ENCODE measurements at places on chromosomes 4 and X.

GRCh38 chrX:150482537-150483206 lies 85.7 kb upstream of the MTM1 start:
- no peak for DNase-seq

DNA sequence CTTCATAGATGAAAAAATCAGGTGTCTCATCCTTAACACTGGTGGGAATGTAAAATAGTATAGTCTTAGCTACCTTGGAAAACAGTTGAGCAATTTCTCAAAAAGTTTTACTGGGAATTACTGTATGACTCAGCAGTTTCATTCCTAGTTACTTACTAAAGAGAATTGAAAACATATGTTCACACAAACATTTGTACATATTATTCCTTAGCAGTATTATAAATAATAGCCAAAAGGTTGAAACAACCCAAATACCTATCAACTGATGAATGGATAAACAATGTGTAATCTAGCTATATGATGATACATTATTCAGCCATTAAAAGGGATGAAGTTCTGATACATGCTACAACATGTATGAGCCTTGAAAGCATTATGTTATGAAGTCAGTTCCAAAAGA lies 41.7 kb downstream of the RBM46 start:
- no peak for DNase-seq

- DNase-seq: no peak
Observed at GRCh38 chr4:28518561-28519165, 1658.0 kb downstream of the STIM2 start.

GRCh38 chr4:76607846-76608245 lies 172.8 kb downstream of the SHROOM3 start:
- no peak for DNase-seq

- no peak for DNase-seq
Observed at GRCh38 chr4:57190601-57191481, 80.7 kb upstream of the IGFBP7 start.

DNA sequence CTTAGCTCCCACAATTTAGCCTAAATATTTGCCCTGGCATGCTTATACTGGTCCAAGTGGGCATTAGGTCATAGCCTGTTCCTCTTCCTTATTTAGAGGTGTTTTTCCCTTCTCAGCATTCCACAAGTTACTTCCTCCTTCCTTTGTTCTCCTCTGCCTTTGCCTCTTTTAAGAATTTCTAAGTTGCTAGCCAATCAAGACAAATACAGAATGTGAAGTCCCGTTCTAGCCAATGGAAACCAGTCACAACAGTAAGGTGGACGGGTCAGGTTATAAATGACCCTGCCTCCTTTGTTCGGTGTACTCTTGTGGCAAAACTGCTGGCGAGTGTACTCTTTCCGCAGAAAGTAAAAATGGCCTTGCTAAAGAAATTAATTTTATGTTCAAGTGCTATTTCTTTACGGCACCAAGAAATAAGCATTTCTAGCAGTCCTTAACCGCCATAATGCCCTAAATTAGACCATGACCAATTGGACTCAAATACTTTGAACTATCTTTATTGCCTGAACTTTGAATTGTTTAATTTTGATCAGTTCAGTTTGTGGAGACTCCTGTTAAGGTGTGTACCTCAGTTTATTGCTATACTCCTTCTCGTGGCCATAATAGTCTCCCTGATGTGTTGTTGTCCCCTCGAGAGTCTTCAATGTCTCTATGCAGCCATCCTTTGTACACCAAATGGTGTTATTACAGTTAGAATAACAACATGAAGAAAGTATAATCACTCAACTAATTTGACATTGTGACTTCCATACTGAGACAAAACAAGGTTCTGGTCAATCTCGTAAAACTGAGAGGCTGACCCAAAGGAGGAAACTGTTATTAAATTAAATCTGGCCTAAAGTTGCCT lies 1.6 kb upstream of the HADH start:
- no peak for DNase-seq

DNA sequence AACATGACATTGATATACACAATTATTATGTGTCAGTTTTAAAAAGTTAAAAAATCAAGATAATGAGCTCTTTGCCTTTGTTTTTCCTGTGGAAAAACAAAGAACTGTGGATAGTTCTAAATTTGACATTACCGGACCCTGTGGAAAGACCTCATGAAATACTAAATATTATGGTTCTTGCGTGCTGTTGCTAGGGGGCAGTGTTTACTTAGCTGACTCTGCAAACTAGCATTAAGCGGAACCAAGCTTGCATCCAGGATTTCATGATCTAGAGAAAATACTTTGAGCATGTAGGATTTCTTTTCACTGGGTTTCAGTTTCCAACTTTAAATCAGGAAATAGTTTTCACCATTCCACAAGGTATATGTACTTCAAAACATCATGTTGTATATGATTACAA lies 33.6 kb downstream of the CLCN4 start:
- peak; percentile 64 for DNase-seq

GRCh38 chrX:97050392-97050791 lies 166.7 kb downstream of the RPA4 start:
- DNase-seq: no peak

- no peak for DNase-seq
Observed at GRCh38 chr4:16785793-16786527, 112.5 kb downstream of the LDB2 start.

DNA sequence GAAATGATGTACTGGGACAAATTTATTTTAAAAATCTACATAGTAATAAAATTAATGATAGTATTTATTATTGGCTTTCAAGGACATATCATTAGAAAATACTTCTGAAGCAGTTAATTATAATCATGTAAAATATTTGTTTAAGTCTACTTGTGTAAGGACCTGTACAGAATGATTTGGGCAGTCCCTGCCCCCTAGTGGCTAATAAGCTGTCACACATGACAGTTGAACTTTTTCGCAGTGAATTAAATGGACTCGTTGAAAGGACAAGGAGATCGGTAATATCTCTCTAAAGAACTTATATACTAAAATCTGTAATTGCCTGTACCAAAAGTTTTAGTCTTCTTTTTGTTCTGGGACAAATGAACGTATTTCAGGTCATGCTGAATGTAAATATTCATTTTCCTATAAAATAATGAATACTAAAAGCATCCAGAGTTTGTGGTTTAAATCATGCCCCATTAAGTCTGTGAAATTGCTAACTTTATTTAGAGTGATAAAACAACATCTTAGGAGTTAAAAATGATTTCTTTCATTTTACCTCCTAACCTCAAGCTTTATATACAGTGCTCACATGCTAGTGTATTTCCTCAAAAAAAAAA lies 13.6 kb downstream of the EXOC1 start:
- peak; percentile 64 for DNase-seq

DNA sequence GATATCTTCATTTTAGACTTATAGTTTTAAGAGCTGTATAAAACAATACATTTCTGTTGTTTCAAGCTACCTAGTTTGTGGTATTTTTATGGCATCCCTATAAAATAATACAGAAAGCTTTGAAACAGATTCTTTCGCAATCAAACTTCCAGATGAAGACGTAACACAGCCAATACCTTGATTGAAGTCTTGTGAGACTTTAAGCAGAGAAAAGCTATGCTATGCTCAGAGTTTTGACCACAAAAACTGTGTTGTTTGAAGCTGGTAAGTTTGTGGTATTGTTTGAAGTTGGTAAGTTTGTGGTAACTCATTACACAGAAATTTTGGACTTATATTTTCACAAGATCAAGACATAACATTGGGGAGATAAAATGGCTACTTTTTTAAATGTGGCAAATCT lies 201.8 kb upstream of the UGT8 start:
- no peak for DNase-seq

- no peak for DNase-seq
Observed at GRCh38 chr4:61407642-61408618, 207.8 kb downstream of the ADGRL3 start.

DNA sequence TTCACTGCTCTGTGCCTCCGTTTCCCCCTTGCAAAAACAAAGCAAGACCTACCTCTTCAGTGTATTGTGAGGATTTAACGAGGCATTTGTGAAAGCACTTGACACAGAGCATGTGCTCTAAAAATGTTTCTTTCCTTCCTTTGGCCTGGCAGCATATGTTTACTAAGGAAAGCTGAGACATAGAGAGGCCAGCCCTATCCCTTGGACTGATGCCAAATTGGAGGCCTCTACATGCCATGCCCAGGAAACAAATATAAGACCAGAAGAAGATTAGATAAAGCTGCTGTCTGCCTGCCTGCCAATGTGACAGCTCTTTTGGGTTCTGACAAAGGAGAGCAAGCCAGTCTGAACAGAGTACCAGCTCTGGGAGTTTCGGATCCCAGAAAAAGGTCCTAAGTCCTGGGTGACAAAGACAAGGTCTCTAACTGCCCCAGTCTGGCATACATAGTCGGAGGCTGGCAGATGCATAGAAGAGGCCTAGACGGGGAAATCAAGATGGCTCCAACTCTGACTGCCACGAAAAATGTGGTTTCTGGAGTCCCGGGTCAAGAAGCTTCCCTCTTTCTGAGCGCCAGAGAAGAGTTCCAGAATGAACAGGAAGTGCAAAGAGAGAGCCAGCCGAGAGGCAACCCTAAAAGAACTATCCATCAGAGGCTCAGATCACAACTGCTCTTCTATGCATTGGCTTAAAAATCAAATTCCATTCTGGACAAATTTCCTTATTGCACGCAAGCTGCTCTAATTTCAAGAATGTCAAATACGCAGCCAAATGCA lies 25.8 kb downstream of the OTUD6A start:
- no peak for DNase-seq

DNA sequence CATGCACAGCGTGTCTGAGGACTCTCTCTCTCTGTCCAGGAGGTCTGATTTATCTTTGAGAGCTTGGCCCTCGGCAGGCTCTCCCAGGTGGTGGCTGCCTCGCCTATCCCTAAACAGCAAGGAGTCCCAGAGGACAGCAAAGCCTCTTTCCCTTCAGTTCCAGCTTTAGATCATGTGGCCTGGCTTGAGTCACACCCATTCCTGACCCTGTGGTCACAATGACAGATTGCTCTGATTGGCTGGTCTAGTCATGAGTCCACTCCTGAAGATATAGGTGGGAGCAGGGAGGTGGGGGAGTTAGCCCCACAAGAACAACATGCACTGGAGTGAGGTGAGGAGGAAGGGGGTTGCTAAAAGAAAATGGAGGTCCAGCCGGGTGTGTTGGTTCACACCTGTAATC lies 12.1 kb upstream of the PORCN start:
- no peak for DNase-seq

DNA sequence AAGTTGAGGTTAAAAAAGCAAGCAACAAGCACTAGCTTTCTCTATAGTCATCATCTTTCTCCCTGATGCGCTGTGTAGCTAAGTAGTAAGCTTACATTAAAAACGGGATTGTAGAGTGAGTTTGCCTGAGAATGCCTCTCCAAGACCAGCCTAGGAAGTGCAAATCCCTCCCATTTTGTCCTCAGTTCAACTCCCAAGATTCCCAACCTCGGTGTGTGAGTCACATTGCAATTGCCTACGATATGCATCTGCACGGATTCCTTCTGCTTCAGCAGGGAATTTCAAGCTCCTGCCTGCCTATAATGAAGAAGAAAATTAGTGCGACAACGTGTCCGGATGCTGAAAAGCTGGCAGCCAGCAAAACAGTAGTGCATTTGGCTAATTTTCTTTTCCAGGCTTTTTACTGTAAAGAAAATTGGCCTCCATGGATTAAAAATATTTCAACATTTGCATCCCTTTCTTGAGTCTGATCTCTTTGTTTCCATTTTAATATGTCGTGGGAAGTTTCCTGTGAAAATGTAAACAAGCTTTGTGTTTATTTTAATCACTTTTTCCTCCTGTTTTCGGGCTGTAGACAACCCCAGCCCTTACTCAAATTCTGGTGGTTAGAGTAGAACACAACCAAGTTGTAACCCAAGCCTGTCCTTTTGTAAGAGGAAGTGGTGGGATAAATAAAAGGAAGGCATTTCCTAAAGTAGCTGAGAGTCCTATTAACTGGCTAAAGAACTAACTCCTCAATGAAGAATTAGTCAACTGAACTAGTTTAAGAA lies 58.4 kb upstream of the TET2 start:
- no peak for DNase-seq

DNA sequence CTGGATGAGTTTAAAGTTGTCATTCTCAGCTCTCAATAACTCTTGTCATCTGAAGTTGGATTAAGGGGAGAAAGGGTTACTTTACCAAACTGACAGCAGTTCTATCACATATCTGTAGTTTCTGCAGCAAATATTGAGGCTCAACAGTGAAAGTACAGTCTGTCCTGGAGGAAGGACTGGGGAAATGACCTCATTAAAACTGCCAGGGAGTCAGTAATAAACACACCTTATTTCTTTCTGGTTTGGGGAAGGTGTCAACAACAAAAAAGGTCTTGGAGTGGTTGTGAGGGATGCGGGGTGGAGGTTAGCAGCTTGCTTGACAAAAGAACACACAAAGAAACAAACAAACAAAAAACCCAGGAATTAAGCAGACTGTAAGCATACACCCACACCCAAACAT lies 1418.0 kb downstream of the STIM2 start:
- DNase-seq: no peak

- DNase-seq: no peak
Observed at GRCh38 chr4:57342411-57342810, 232.2 kb upstream of the IGFBP7 start.

DNA sequence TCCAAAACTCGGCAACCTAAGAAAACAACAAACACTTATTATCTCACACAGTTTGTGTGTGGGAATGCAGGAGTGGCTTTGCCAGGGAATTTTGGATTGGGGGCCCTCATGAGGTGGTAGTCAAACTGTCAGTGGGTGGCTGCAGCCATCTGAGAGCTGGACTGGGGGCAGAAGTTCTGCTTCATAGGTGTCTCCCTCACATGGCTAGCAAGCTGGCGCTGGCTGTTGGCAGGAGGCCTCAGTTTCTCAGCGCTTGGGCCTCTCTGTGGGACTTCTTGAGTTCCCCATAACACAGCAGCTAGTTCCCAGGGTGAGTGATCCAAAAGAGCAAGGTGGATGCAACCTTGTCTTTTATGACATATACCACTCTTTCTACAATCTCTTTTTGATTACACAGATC lies 26.0 kb upstream of the RASL11B start:
- no peak for DNase-seq

DNA sequence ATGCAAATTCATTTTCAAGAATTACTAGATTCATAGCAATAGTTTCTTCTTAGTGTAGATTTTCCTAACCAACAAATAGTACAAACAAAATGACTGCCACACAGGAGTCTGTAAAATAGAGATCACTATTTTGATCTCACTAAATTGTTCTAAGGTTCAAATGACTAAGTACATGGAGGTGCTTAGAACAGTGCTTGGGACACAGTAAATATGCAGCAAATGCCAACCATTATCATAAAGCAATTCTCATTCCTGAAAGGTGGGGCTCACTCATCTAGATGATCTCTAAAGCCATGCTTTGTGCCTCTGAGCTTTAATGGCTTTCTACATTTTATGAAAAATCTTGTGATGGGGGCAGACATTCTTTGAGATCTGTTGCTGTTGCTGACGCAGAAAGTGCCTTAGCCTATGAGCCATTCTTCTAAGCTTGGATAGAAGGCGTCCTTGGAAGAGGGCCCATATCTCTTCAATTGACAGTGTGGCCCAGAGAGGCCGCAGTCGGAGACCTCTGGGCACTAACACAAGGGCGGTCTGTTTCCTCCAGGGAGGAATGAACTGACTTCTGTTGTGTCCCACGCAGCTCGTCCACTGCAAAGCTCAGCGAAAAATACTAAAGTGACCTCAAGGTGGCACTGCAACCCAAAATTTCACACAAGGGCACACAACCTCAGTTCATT lies 23.5 kb downstream of the TLR10 start:
- DNase-seq: peak; percentile 84

Data from B cell (primary cell).